ENCODE measurements at places on chromosomes 5 and 9.

- DNase-seq, result no peak
These were observed 292.3 kb downstream of the SLF1 start for GRCh38 chr5:94910721-94911120.

GRCh38 chr5:6358434-6358820 lies 19.9 kb downstream of the MED10 start:
- DNase-seq, result no peak

- DNase-seq, result no peak
These were observed 220.0 kb downstream of the ESM1 start for GRCh38 chr5:54765165-54766028.

DNA sequence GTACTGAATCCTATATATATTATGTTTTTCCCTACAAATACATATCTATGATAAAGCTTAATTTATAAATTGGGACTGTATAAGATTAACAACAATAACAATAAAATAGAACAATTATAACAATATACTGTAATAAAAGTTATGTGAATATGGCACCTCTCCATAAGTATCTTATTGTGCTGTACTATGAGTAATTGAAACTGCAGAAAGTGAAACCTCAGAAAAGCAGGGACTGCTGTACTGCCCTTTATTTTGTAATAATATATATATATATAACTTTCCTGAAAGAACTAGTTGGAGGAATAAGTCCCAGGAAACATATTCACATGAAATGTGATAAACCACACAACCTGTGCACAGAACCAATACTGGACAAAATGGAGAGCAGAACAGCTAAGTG lies 77.3 kb downstream of the PAM start:
- no peak for DNase-seq

GRCh38 chr9:137228506-137228967 lies 1.2 kb downstream of the RNF224 start:
- DNase-seq, result no peak

- DNase-seq, result peak; percentile 21
These were observed 416.0 kb downstream of the MAN2A1 start for GRCh38 chr5:110105692-110106091.

DNA sequence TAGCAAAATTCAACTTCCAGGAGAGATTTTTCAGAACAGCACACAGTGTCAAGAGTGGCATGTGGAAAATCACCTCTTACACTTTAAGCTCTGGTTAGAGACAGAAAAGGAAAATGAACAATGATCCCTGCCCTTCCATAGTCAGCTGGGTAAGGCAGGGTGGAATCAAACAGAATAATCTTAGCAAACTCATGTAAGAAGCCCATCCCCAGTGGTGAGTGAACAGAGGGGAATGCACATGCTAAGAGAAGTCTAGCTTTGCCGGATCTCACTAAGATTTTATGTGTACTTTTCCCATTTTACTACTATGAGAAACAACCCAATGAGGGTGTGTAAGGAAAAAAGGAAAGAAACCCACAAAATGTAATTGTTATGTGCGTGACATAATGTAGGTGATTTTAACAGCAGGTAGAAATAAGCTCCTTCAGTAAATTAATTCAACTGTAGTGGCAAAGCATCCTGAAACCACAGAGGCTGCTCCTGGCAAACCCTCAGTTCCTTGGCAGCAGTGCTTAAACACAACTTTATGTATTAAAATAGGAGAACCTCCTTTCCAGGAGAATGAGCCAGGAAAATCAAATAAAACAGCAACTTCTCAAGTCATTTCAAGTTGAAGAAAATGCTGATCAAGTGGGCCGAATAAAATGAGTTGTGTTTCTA lies 366.0 kb upstream of the TRPC7 start:
- peak; percentile 68 for DNase-seq

DNA sequence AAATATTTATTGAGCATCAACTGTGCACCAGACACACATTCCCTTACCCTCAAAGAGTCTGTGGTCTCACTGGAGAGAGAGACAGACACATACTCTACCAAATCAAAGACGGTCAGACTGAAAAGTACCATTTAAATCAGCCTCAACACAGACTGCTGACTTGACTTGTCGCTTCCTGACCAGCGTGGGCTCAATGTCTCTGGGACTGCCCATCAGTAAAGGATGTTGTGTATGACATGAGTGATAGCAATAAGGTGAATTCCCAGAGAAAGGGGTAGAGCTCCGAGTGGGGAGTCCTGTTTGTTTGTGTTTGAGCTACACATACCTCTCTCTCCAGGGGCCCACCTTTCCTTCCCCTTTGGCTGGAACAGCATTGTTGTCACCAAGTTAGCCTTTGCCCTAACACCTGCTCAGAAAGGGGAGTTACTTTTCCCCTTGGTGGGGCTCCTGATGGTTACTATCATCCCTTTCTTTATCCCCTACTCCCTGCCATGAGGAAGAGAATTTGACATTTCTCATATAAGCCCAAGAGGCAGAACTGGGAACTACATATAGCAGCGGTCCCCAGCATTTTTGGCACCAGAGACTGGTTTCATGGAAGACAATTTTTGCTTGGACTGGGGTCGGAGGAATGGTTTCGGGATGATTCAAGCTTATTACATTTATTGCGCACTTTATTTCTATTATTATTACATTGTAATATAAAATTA lies 33.9 kb downstream of the NR4A3 start:
- DNase-seq, result no peak

DNA sequence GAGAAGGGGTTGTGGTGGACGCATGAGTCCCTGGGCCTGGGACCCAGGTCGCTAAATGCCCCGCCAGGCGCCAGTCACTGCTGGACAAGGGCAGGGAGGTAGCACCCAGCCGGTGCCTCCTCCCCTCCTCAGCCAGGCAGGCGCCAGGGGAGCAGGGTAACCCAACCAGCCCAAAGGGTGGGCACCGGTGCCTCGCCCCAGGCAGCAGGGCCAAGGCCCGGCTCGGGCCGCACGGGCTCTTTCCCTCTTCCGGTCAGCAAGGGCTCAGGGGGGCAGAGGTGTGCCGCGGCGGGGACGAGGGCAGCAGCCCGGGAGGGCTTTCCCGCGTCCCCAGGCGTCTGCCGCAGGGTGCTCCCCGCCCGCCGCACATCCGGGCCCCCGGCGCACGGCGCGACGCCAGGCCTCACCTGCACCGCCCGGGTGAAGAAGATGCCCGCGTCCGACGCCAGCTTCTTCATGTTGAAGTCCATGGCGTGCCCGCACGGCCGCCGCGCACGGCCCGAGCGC lies 393 bp downstream of the SH3GLB2 start:
- no peak for DNase-seq

DNA sequence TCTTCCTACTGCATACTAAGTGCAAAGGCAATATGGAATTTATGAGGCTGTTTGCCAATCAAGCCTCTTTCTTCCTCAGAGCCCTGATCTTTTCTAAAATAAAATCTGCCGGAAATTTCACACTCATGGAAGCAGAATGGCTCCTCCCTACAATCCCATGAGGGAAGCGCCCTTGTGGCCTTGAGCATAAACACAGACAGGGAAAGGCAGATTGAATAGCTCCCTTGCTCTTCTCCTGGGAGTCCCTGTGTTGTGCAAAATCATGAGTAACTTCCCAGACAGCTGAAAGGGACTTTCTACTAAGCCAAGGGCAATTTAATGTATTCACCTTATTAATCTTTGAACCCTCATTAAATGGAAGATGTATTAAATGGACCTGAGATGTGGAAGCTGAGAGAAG lies 226.1 kb upstream of the PIK3R1 start:
- no peak for DNase-seq

DNA sequence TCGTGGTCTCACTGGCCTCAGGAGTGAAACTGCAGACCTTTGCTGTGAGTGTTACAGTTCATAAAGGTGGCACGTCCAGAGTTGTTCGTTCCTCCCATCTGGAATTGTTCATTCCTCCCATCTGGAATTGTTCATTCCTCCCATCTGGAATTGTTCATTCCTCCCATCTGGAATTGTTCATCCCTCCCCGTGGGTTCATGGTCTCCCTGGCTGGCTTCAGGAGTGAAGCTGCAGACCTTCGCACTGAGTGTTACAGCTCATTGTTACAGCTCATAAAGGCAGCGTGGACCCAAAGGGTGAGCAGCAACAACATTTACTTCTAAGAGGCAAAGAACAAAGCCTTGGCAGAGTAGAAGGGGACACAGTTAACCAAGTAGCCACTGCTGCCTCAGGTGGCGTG lies 69.1 kb downstream of the GCNT1 start:
- no peak for DNase-seq

DNA sequence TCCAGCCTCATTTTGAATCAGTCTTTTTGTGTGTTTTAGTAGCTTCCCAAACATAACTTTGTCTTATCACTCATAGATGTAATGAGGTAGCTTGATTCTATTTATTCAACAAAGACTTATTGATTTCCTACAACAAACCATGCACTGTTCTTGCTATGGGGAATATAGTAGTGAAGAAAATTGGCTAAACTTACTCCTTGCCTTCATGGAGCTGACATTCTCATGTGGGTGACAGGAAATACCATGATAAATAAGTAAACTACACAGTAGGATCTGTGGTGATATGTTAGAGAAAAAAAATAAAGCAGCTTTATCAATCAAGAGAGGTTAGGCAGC lies 255.7 kb upstream of the TNC start:
- DNase-seq, result no peak

GRCh38 chr9:109600142-109600541 lies 102.0 kb upstream of the PTPN3 start:
- peak; percentile 99 for DNase-seq

DNA sequence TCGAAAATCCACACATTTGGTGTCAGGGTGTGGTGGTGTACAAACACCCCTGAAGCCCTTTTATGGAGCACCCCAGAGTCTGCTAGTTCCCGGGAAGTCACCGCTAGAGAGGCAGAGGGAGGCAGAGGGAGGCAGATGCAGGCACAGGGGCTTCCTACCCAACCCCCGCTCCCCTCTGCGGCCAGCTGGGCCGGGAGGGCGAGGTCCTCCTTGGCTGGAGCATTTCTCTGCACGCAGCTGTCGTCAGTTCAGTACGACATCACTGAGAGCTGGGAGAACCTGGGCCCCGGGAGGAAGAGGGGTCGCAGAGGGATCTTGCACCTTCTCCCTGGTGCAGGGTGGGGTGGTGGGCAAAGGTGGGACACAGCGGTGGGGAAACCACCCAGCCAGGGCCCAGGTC lies 15.8 kb upstream of the UBAC1 start:
- no peak for DNase-seq

GRCh38 chr5:128192368-128192767 lies 108.8 kb downstream of the SLC12A2 start:
- no peak for DNase-seq

DNA sequence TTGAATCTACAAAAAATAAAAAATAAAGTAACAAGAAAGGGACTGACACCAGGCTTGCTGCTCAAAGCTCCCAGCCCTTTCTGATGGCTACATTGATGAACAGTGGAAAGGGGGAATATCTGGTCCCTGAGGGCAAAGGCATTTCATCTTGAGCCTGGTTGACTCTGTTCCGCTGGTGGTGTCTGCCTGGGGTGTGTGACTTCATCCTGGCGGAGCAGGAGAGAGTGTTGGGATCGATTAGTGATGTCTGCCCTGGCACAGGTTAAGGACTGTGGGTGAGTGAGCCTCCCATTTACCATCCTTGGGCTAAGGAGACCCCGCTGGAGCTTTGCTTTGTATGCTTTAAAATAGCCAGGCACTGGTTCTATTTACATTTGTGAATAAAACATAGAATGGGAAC lies 56.9 kb upstream of the ASS1 start:
- no peak for DNase-seq

DNA sequence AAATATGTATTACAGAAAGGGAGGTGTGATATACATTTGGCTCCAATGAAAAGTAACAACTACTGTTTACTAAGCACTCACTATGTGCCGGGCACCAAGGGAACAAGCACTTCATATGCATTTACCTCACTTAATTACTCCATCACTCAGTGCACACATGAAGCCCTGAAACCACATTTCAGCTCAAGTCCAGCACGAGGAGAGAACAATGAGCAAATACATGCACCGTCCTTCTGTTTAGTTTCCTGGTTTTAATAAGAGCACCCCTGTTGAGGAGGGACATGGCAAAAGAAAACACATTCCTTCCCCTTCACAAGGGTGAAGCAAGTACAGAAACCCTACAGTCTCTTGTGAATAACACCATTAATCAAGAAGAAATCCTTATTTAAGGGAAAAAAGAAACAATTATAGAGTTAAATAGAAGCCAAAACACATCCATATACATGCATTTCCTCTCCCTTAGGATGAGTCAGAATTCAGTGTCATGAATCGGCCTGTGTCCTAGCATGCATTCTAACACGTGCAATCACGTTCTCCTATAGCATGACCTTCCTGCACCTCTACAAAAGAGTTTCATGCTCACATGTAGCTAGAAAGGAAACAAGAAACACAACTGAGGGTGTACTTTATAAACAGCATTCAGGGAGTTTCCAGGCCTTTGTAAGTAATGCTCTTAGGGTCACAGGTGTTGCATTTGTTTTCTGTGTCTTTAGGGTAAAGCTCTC lies 411.6 kb downstream of the BNC2 start:
- peak; percentile 36 for DNase-seq

GRCh38 chr5:127599320-127599719 lies 49.6 kb upstream of the CTXN3 start:
- DNase-seq, result no peak

GRCh38 chr9:71058660-71059059 lies 62.8 kb downstream of the TRPM3 start:
- DNase-seq, result no peak

GRCh38 chr5:27011274-27011673 lies 27.1 kb downstream of the CDH9 start:
- DNase-seq, result no peak

DNA sequence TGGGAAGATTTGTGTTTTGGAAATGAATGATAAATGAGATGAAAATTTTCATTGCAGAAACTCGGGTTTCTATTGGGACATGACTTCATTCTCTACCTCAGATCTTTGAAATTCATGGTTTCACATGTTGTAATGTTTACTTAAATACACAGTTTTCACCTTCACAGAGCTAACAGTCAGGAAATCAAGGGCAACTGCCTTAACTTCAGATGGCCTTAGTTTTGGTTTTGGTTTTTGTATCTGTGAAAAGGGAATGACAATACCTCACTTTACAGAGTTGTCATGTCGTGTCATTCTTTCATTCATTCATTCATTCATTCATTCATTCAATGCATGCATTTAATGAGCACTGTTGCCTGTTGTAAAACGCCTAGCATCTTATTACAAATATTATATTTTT lies 41.9 kb downstream of the NIM1K start:
- no peak for DNase-seq

GRCh38 chr9:86350006-86350760 lies 4.0 kb downstream of the TUT7 start:
- DNase-seq, result no peak

- no peak for DNase-seq
These were observed 72.0 kb upstream of the STXBP1 start for GRCh38 chr9:127539982-127540663.

- DNase-seq, result no peak
These were observed 12.9 kb downstream of the WWC1 start for GRCh38 chr5:168304349-168304748.
